ENCODE measurements at places on chromosomes 1 and 21. TPM values are rescaled to one million over a fixed set of nuclear protein-coding genes. Genes with fewer than 3 reads are reported as not detected.

- H3K36me3 ChIP-seq: no peaks in the 10 kb centered on the region
- H3K27ac ChIP-seq: no peak within 1 kb of the TSS
- peaks cover 10% of the 10 kb centered on the region for H3K4me1 ChIP-seq
- peak; percentile 51 for DNase-seq
- H3K4me3 ChIP-seq: peak within 1 kb of the TSS; percentile 3
Observed at GRCh38 chr1:94237291-94238226, at the start of gene ARHGAP29. ARHGAP29 (minus strand) TSS chr1:94237584; CDS start chr1:94231611, 5,973 bp downstream.

GNAT2 gene
- not detected for total RNA-seq

GRCh38 chr21:17393413-17393812 lies 119.4 kb upstream of the CXADR start:
- no peak overlapping the region for H3K27ac ChIP-seq
- no peaks in the 10 kb centered on the region for H3K36me3 ChIP-seq
- no peaks in the 10 kb centered on the region for H3K4me1 ChIP-seq
- DNase-seq: no peak
- H3K4me3 ChIP-seq: no peak overlapping the region
- no peaks in the 10 kb centered on the region for H3K27me3 ChIP-seq

OLFML2B gene
- not detected for total RNA-seq

DNA sequence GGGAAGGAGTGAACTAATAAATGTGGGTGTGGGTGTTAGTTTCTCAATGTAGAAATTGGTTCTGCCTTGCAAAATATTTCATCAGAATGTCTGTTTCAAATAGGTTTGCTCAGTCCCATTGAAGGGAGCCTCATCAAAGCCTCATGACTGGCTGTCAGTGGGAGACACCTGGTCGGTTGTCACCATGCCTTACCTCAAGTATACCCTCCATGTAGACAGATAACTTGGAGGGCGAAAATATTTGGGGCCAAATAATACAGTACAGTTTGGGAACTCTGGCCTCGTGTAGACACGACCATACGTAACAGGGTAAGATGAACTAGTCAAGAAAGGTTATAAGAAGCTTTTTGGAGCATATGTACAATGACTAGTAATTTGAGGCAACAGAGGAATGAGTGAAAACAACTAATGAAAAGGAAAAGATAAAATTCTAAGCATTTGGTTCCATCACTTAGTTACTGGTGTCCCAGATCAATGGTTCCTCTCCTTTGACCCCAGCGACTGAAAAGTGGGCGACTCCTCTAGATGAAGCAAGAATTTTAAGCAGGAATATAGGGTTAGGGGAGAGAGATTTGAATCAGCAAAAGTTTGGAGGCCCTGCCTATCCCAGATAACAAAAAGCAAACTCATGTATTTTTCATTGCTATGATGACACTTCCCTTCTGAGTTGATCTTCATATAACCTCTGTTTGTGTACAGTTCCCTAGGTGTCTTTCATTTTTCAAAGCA lies 163.9 kb downstream of the LRRC40 start:
- no peak overlapping the region for H3K4me3 ChIP-seq
- H3K4me1 ChIP-seq: no peaks in the 10 kb centered on the region
- no peak overlapping the region for H3K27ac ChIP-seq
- no peaks in the 10 kb centered on the region for H3K36me3 ChIP-seq

Measured in activated CD4-positive, alpha-beta memory T cell treated with anti-CD3 and anti-CD28 coated beads, Interleukin-2, amount 10 ng/mL, durations not matched to agents 7 days and 5 days (primary cell).